ENCODE measurements at places on chromosomes 3 and 15. TPM values are rescaled to one million over a fixed set of nuclear protein-coding genes. Genes with fewer than 3 reads are reported as not detected.

GRCh38 chr3:174125267-174125824 lies 727.8 kb downstream of the NLGN1 start:
- peak; percentile 65 for DNase-seq

DNA sequence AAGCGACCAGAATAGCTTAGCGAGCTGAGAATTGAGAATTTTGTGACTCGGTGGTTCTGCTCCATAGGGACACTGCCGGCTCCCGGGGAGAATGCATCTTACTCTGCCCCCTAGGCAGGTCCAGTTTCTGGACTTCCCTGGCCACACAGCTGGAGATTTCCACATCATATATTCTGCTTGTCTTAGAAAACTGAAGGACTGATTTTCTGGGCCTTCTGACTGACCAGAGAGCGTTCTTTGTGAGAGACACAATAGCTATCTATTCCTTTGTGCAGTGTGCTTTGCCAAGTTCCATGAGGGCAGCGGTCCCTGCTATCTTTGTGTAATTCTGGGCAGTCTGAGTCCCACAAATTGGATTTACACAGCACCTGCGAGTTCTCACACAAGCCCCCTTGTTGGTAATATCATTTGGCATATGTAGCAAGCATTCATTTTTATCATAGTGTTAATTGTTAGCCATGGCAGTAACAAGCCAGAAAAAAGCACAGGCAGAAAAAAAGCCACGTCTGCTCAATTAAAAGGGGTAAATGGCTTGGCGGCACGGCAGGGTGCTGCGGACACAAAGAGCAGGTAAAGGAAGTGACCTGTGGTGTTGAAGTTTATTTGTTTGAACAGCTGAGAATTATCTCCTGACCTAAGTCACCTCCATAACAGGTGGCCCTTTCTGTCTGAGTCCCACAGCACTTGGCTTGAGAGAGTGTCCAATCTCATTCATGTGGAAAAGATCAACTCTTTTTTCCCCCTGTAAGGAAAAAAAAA lies 688.7 kb downstream of the TUSC7 start:
- DNase-seq, result no peak

DNA sequence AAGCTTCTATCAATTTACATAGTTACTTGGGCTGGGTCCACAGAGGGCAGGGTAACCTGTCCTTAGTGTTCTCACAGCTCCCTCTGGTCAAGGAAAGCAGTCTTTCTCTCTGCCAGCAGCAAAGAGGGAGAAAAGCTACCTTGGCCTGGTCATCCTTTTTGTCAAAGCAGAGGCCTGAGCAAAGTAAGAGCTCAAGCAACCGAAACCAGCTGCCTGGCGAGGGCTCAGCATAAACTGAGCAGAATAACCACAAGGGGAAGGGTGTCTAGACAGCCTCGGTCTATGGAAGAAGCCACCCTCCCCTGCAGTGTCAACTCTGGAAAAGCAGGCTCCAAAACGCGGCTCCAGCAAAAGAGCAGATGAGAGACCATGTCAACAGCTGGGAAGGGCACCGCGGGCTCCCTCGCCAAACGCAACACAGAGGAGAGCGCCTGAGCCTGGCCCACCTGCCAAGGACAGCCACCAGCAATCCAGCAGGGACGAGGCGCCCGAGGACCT lies 17.4 kb downstream of the LRIG1 start:
- DNase-seq, result no peak

DNA sequence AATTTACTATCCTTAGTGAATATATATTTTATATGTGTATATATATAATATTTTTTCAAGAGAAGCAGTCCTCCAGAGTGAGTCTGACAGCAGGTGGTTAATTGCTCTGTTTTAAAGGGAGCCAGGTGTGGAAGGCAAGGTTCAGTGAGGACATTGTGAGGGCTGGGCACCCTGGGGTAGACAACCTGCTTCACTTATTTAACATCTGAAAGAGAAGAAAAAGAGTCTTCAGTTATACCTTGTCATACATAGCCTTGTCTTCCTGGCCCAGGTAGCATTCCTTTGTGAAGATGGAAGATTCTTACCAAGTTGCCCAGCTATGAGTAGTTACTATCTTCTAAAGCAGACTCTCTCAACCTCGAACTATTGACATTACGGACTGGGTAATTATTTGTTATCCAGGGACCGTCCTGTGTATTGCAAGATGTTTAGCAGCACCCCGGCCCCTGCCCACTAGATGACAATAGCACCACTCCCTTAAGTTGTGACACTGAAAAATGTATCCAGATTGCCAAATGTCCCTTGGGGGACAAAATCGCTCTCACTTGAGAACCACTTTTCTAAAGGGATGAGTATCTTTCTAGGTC lies 336.0 kb upstream of the TRIM42 start:
- DNase-seq, result no peak

DNA sequence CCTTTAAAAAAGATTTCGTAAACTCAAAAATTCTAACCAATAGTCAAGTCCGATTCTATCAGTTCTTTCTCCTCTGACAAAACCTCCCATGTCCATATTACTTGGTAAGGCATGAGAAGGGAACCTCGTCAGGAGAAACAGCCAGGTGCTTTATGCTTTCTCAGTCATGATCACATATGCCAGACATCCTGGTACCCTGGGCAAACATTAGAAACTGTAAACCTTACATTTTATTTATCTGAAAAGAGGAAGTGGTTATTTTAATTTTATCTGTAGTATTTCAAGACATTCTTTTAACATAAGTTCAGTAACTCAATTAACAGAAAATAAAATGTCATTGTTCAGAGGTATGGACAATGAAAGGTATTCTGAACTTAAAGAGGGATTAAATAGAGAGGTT lies 474.8 kb upstream of the GBE1 start:
- no peak for DNase-seq

Gene ZPLD1
- not detected for total RNA-seq
